ENCODE measurements at places on chromosomes 2 and 18. TPM values are rescaled to one million over a fixed set of nuclear protein-coding genes. Genes with fewer than 3 reads are reported as not detected.

Gene WDR43
- 70.4 TPM for total RNA-seq

Gene PGAP1
- total RNA-seq, result 9.7 TPM

Gene C2orf66
- total RNA-seq, result not detected

Gene FOSL2
- total RNA-seq, result 1.6 TPM

Gene TMEM163
- not detected for total RNA-seq

Gene COL3A1
- total RNA-seq, result not detected

Gene ATOH8
- total RNA-seq, result not detected

Gene ATP6V1B1
- not detected for total RNA-seq

Gene POTEI
- not detected for total RNA-seq

Gene TRABD2A
- total RNA-seq, result 165 TPM

Gene PID1
- total RNA-seq, result not detected

Gene PROC
- total RNA-seq, result not detected

Gene MROH2A
- total RNA-seq, result not detected

Gene HMSD
- total RNA-seq, result not detected

Gene GLI2
- total RNA-seq, result not detected

Gene MTIF2
- 41.3 TPM for total RNA-seq

Gene EFEMP1
- not detected for total RNA-seq

Gene PJVK
- 4.5 TPM for total RNA-seq

Gene COLEC11
- 1.8 TPM for total RNA-seq

Gene EML6
- total RNA-seq, result 3.3 TPM

Gene SEMA4F
- total RNA-seq, result 18.9 TPM

Gene FTCDNL1
- total RNA-seq, result 3.0 TPM

Gene ANKRD62
- total RNA-seq, result not detected

Gene KCNIP3
- not detected for total RNA-seq

Gene CYP27A1
- total RNA-seq, result 0.49 TPM

Gene PPP4R1
- total RNA-seq, result 34.4 TPM

Gene C1QL2
- total RNA-seq, result not detected

Gene ITPRIPL1
- total RNA-seq, result 1.4 TPM

Gene SLC25A12
- 16.6 TPM for total RNA-seq

Gene DSC2
- not detected for total RNA-seq

Gene RAB27B
- 0.05 TPM for total RNA-seq

Gene FLACC1
- total RNA-seq, result 5.9 TPM

Gene LRATD1
- total RNA-seq, result not detected

Gene PRLH
- total RNA-seq, result not detected

Gene RGPD4
- total RNA-seq, result 0.83 TPM

Gene NOTO
- not detected for total RNA-seq

Gene ASNSD1
- total RNA-seq, result 49.8 TPM

Gene IL1A
- total RNA-seq, result not detected

Gene RAX
- not detected for total RNA-seq

Gene NAT8
- not detected for total RNA-seq

Gene SEC11C
- 36.6 TPM for total RNA-seq

Gene PDE11A
- not detected for total RNA-seq

Gene BOLL
- total RNA-seq, result not detected

Gene ICOS
- total RNA-seq, result 36.1 TPM

Gene LONRF2
- total RNA-seq, result not detected

Gene TCF23
- total RNA-seq, result not detected

Gene TXNDC2
- not detected for total RNA-seq

Gene SERPINB11
- total RNA-seq, result not detected

Gene TWSG1
- total RNA-seq, result 7.7 TPM

Gene CYRIA
- 1.6 TPM for total RNA-seq

Gene SLC11A1
- 0.47 TPM for total RNA-seq

Gene PAIP2B
- total RNA-seq, result 12.1 TPM

Gene PLCL1
- 8.8 TPM for total RNA-seq

Gene FBXO41
- total RNA-seq, result 28.0 TPM

Gene FAM237A
- not detected for total RNA-seq

Gene CRYGC
- total RNA-seq, result not detected

Gene FSHR
- not detected for total RNA-seq

Measured in naive thymus-derived CD8-positive, alpha-beta T cell (primary cell).